ENCODE measurements at places on chromosomes 2 and 18. TPM values are rescaled to one million over a fixed set of nuclear protein-coding genes. Genes with fewer than 3 reads are reported as not detected.

GRCh38 chr2:72919414-72920317, 2.3 kb downstream of the EMX1 start:
- no peak for DNase-seq

DNA sequence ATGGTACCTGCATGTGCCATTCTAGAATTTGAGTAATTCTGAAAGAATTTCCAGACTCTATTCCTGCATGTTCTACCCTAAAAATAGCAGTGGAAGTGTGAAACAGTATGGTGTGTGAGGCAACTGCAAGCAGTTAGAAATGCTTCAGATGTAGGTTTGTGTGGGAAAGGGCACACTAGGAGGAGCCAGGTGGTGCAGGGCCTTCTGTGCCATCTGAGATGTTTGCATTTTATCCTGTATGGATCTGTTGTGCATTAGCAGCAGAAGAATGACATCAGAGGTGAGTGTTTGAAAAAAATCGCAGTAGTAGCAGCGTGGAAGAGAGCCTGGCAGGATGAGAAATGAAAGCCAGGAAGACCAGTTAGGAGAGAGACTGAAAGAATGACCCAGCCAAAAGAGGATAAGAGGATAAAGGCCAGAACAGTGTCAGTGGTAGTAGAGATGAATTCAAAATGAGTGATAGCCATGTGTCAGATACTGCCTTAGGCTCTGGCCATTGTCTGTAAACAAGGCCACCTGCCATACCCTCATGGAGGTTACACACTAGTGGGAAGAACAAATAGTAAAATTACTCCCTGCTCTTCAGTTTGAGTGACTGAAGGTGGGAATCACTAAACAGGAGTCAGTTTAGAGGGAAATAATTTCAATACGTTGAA, 142.2 kb downstream of the PKP4 start:
- DNase-seq: no peak

GRCh38 chr2:96531872-96532505, 4.6 kb upstream of the ARID5A start:
- peak; percentile 83 for DNase-seq

DNA sequence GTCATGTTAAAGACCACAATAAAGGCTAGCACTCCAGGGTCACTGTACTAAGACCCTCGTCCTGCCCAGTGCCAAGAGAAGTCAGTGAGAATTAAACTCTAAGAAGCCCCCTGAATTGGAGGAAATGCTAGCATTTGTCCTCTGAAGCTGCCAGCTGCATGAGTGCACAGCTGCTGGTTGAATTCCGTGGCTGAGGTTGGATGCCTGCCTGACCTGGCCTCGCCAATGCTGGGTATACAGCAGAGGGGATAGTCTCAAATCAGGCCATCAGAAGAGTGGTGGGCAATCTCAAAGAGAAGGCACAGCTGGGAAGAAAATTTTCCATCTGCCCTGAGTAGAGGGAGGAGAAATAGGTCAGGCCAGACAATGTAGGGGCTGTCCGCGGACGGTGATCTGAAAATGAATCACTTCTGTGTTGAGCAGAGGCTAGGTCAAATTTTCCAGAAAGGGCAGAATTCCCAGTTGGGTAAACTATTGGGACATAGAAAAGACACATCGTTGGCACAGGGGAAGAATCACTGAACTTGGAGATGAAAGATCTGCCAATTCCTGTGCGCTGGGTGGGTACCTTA, 110.5 kb upstream of the AGAP1 start:
- no peak for DNase-seq

UPP2 gene
- total RNA-seq: not detected

PFN4 gene
- not detected for total RNA-seq

MYOM1 gene
- total RNA-seq: 1.9 TPM

SERPINB5 gene
- total RNA-seq: not detected

DNA sequence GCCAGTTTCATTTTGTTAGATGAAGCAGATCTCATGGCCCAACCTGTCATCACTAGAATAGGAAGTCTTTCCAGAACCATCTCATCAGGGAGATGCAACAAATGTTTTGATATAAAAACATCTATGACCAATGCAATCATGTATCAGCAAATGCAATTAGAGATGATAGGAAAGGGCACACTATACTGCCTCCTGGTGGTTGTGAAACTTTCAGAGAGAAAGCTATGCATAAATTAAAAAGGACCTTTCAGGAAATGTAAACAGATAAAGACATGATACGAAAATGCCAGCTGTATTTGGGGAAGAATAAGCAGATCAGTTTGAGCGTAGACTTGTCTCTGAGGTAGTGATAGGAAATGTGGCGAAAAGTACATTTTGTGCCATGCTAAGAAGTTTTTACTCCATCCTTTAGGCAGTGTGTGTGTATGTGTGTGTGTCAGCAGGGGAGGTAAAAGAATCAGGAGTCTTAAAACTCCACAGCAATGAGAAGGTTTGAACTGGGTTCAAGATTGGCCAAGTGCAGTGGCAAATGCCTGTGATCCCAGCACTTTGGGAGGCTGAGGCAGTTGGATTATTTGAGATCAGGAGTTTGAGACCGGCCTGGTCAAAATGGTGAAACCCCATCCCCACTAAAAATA, 479.3 kb downstream of the CPS1 start:
- DNase-seq: no peak

DNA sequence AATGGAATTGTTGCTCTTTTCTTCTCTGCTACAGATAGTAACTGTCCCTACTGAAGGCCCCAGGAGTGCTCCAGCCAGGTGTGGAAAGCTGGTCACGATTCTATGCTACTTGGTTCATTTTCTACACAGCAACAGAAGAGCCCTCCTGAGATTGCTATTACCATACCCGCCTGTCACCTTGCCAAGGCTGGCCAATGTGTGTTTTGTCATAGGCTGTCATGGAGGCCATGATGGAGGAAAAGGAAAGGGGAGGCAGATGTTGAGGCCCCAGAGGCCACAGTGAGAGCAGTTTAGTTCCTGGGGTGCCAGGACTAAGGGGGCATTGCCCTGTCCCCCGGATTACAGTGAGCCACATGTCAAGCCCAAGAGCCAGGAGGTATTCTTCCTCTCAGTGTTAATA, 952 bp downstream of the ELMOD3 start:
- no peak for DNase-seq

DNA sequence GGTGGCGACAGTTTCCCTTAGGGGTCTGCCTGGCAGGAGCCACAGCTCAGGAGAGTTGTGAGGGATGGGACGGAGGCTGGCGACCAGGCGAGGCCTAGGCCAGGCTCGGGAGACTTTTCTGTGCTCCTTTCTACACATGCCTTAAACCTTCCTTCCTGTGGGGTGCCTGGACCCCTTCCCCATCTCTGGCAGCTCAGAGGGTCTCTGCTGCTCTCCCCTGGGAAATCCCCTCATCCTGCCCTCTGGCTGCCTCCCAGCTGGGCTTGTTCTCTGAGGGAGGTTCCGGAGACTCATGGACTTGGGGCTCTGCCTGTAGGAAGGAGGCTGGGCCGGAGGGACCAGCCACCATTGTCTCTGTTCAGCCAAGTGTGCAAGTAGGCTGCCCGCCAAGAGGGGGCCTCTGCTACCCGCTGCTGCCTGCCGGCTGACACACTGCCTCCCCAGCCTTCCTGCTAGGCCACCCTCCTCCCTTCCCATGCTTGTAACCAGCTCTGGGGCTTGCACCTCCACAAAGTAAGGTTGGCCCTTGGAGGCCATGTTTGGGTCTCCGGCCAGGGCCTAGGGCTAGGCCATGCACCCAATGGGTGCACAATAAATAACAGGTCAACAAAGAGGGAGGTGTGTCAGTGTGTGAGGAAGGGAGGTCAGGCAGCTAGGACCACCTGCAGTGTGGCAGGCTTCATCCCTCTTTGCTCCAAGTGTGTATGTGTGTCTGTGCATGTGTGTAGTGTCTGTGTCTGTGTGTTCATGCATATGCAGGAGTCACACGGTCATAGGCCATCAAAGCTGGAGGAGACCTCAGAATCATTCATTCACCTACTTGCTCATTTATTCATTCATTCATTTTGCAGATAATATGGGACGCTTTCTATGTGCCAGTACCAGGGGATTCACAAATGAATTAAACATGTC, 28.8 kb downstream of the PSD4 start:
- DNase-seq: no peak

PMAIP1 gene
- total RNA-seq: 52.6 TPM

DNA sequence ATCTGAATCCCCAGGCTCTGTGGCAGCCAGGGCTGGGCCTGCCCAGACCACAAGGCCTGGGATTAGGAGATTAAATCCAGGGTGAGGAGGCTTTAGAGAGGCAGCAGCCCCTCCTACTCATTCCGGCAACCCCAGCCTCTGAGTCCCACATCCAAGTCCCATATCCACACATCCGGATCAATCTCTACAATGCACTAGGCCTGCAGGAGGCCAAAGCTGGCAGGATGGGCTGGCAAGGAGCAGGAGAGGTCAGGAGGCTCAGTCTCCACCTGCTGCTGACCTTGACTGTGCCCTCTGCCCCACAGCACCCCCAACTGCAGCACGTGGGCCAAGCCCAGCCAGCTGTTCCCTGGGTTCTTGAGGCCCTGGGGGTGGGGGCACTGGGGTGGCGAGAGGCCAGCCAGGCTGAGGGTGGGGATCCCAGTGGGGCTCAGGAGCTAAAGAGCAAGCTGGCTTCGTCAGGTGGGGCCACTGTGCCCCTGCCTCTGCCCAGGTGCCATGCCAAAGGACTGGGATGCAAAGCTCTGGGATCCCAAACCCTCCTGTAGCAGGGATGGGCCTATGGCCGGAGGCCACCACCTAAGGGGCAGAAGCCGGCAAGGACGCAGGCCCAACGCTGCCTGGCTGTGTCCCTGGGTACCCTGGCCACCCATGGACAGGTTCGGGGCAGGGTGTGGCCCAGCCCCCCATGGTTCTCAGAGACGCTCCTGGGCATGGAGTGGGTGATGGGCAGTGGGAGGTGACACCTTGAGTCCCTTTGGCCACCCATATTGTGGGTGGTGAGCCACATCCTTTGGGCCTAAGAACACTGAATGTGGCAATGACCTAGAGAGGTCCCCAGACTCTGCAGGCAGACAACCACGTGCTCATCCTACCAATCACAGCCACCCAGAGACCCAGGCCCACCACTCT, 3.2 kb downstream of the KIF1A start:
- no peak for DNase-seq

- no peak for DNase-seq
Observed at GRCh38 chr18:74468547-74469061, 11.5 kb upstream of the DIPK1C start.

- DNase-seq: no peak
Observed at GRCh38 chr2:127188797-127189196, 31.3 kb downstream of the CYP27C1 start.

DNA sequence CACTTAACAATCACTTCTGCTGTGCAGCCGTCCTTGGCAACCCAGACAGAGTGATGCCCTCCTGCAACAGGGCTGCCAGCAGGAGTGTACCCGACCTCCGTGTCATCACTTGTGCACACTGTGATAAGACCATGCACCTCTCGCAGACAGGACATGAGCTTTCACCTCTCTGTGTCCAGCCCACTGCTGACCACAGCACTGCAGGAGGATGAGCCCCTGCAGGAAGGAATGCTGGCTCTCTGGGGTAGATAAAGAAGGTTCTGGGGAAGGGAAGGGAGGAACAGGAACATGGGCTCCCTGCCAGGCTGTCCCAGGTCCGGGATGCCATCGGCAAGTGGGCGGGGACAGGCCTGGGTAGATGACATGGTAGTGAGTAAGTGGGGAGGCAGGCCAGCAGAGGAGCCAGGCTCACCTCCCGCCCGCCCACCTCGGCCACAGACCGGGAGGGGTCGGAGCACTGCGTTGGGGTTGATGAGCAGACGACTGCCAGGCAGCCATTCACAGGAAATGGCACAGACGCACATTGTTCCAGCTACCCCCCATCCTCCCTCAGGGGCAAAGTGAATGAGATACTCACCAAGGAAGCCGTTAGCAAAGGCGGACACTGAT, 18.6 kb upstream of the COL6A3 start:
- DNase-seq: peak; percentile 63

LIPT1 gene
- total RNA-seq: 3.5 TPM
